Left cardiac atrium (tissue), 4 donors: ENCODE measurements at places on chromosomes 6 and 20. TPM values are rescaled to one million over a fixed set of nuclear protein-coding genes. Genes with fewer than 3 reads are reported as not detected.

DNA sequence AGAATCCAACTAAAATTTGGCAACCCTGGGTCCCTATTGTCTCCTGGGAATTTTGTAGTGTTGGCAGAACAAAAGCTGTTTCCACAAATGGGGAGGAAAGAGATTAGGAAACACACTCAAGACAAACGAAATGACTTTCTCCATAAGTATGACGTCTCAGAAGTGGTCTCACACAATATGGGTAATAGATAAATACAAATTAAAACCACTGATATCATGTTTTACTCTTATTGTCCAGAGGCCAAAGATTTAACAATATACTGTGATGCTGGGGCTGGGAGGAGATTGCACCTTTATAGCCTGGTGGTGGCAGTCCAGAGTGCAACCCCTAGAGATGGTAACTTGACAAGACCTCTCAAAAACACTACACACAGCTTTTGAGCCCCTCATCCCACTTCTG is 18.6 kb downstream of the FKBP1A start:
- DNase-seq: no peak

DNA sequence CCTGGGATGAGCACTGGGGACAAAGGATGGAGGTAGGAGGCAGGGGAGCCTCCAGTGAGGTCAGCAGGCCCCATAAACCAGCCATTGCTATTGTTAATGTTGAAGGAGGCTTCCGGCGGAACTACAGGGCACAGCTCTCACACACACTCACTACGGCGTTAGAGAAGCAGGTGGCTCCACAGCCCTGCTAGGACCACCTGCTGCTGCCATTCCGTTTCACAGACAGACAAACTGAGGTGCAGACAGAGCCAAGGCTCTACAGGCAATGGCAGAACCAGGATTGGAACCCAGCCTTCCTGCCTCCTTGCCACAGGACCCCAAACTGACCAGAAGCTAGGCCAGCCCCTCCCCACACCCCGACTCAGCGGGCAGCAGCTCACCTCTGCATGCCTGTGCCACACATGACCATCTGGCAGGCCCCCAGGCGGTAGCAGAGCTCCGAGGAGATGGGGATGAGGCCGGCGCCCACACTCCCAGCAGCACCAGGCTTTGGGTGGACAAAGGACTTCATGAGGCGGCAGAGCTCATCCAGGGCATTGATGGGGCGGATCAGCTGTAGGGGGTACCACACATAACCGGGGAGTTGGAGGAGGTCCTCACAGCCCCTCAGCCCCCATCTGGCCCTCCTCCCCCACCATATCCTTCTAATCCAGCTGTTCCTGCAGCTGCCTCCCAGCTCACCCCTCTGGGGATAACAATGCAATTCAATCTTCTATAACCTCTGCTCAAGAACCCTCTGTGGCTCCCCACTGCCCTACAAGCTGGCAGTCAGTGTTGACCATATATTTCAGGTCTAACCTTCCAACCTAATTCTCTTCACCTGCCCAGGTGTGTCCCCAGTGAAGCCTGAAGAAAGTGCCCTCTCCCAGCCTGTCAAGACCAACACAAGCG is 198.5 kb downstream of the PREX1 start:
- DNase-seq: no peak

The BIRC7 gene
- 0.94 TPM for total RNA-seq

The OVOL2 gene
- total RNA-seq: not detected

- no peak for DNase-seq
These were observed 179.8 kb downstream of the ERMARD start for GRCh38 chr6:169931261-169931660.

DNA sequence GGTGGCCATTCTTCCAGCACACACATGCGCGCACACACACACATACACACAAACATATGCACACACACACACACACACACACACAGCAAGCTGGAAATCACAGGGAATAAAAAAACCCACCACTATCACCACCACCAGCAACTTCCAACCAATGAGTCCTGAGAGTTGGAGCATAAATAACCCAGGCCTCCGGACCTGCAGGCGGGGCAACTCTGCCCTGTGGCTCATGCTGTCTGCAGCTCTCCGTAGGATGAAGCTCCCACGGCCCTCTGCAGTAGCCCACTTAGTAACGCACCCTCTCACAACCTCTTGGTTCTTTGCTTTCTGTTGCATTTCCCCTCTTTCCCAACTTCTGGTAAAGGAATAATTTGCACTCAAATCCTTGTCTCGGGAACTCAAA is 275.2 kb downstream of the PREX1 start:
- no peak for DNase-seq

The AVP gene
- not detected for total RNA-seq

The GTSF1L gene
- total RNA-seq: not detected

DNA sequence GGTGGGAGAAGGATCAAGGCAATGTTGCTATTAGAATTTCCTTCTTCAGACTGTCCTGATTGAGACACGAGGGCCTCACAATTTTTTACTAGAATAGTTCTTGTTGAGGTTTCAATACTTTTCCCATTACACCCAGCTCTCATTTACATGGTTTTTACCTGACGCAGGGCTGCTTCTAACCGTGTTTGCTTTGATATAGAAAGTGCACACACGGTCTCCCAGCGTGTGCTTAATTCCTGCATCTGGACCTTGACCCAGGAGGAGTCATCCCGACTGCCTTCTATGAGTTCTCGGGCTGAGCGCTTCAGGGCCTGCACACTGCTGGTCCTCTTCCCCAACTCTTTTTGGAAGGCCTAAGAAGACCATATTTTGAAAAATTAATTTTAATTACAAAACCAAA is 160.2 kb downstream of the DST start:
- DNase-seq: no peak

The NKAPL gene
- total RNA-seq: 6.1 TPM

DNA sequence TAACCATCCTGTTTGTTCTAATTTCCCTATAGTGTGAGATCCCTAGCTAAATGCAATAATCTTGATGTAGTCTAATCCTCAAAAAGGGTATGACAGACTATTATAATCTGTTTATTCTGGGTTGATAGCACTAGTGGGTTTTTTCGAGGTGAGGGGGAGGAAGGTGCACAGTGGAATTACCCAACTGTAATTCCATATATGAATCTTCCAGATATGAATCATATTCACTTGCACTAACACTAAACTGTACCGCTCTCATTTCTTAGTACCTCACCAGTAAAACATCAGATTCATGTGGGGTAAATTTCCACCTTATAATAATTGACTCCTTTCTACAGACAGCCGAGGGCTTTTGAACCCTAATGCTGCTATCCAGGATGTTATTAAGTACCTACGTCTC is 16.5 kb downstream of the NCOA7 start:
- DNase-seq: no peak

The RPP40 gene
- total RNA-seq: 3.7 TPM

GRCh38 chr6:69038841-69039240 is 403.8 kb downstream of the ADGRB3 start:
- DNase-seq: no peak
